Cerebellar nuclear complex (tissue), 1 donor: ENCODE measurements at places on chromosomes 2 and 18.

DNA sequence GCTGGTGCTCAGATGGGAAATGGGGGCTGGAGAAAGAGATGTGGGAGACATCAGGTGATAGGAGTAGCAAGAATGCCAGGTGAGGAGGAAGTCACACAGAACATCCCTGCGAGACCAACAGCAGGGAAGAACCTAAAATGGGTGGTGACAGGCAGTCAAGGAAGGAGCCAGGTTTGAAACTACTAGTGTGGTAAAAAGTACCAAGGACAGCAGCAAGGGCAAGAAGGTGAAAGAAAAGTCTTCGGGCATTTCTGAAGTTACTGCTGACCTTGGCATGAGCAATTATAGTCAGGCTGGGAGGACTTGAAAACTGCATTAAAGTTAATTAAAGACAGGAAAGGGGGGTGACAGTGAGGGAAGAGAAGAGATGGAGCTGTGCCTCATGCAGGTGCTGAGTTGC is 410.4 kb downstream of the RAD51AP2 start:
- DNase-seq, result no peak

- no peak for DNase-seq
These were observed 63.6 kb downstream of the VSNL1 start for GRCh38 chr2:17604050-17604449.

DNA sequence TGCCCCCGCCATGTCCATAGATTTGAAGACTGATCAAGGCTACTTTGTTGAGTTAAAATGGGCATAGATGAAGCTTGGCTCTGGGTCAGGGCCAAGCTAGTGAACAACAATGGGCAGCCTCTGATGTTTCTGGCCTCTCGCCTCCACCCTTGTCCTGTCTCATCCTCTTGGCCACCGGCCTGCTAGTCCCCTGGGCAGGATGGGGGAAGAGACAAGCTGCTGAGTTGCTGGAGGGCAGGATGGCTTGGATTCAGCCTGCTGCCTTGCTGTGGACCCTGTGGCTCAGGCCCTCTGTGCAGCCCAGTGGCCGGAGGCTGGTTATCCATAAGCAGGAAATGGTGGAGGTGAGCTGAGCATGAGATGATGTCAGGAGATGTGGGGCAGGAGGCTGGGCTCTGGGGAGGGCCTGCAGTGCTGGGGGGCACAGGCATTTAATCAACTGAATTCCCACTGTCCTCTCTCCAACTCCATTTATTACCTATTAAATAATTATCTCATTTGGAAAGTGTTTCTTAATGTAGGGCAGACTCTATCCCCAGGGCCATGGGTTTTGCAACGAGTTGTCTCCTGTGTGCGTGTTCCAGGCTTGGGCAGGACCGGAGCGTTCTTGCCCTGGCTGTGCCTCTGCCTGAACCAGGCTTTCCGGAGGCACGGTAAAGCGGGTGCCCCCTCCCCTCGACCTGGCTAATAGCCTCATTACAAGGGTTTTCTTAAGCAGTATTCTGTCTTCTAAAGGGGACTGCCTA is 122.9 kb downstream of the GLI2 start:
- no peak for DNase-seq

- no peak for DNase-seq
These were observed 183.5 kb downstream of the ANTXR1 start for GRCh38 chr2:69196327-69197117.

- no peak for DNase-seq
These were observed 68.9 kb downstream of the DOCK10 start for GRCh38 chr2:224973112-224974016.

DNA sequence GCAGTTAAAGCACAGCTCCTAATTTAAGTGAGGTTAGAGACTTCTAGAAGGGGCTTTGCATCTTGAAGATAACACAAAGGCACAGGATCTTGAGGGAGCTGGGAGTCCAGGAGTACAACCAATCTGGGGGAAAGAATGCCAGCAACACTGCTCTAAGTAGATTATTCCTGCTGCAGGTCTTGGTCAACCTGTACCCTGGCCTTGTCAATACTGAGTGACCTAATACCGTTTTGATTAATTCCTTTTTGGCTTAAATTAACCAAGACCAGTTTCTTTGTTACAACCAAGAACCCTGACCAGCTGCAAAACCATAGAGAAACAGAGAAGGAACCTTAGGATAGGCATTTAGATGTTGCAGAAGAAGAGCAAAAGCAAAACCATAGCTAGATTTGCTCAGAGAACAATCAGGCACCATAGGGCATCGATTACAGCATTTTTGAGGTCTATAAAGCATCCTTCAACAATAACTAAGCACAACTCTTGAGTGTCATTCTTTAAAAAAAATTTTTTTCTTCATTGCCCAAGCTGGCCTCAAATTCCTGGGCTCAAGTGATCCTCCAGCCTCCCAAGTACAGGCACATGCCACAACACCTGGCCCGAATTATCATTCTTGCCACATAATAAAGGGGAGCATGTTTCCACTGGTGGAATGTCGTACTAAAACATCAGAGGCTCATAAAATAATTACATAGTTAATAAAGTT is 6.3 kb downstream of the STARD7 start:
- no peak for DNase-seq
